Stimulated activated CD8-positive, alpha-beta memory T cell treated with anti-CD3 and anti-CD28 coated beads, Interleukin-2, amount 100 ng/mL, for 1 hour (primary cell): ENCODE measurements at places on chromosomes 4 and X.
A peak's percentile ranks its signal among the peaks of the same experiment; 100 is the strongest.

- no peak for DNase-seq
Observed at GRCh38 chrX:43998374-43998773, 25.2 kb upstream of the NDP start.

DNA sequence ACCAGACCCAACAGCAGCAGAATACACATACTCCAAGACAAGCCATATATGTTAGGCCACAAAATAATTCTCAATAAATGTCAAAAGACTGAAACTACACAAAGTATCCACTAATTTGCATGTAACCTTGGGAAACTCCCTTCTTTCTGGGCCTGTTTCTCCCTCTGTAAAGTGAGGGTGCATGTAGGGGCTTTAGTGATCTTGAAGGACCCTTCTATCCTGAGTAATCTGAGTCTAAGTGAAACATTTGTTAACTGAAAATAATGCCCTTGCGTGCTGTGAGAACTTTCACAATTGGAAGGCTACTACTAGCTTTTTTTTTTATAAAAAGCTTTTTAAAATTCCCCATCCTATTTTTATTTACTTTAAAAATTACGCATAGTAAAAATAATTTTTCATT is 125.2 kb downstream of the NEXMIF start:
- DNase-seq, result no peak

DNA sequence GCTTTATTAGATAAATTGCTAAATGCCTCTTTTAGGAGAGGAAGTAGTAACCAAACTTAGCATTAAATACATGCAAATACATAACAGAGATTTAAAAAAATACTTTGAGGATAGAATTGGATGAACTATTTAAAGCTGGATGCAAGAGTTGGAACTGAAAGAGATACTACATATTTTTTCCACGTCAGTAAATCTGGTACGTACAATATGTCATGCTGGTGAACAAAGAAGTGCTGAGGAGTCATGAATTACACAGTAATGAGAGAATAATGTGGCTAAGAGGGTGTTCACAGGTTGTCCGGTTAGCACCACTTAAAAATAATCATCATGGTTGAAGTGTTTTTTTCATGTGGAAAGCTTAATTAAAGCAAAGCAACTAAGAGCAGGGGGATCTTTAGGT is 184.1 kb upstream of the FRMPD4 start:
- no peak for DNase-seq

- peak; percentile 15 for DNase-seq
Observed at GRCh38 chr4:76067652-76068286, 6.7 kb upstream of the ART3 start.

- DNase-seq, result no peak
Observed at GRCh38 chr4:20281453-20281852, 29.7 kb downstream of the SLIT2 start.

DNA sequence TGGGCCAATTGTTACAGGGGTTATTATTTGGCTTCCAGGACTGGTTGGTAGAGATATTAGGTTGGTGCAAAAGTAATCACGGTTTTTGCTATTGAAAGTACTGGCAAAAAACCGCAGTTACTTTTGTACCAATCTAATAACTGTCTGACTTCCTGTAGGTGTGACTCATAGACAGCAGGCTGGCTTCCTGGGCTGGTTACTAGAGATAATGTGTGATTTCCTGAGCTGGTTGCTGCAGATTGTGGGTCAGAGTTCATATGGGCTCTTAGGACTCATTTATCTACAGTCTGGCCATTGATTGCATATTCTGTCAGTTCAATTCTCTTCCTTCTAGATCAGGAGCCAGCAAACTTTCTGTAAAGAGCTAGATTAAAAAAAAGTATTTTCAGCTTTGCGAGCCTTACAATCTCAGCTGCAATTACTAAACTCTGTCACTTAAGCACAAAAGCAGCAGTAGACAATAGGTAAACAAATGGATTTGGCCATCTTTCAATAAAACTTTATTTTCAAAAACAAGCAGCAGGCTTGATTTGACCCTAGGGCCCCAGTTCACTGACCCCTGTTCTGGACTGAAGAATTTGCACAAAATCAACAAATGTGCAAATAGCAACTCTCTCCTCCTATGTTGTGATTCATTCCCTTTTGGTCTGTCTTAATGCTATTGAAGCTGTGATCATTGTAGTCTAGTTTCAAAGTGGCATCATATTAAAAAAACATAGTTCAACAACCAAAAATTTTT is 50.8 kb upstream of the BOD1L1 start:
- no peak for DNase-seq

DNA sequence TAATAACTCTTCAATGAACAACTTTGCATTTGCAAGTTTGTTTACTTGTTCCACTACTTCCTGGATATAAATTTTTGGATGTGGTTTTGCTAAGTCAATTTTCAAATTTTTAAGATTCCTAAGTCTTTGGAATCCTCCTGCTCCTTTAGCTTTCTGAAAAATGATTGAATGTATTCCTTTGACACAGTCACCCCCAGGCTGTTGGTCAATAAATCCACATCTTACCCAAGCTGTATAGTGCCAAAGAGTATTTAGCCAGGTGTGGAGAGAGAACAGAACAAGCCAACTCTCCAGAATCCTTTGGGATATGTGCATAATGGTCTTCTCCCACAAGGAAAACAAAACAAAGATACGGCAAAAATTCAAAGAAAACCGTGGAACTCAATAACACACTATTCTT is 56.9 kb upstream of the INTU start:
- no peak for DNase-seq

- no peak for DNase-seq
Observed at GRCh38 chr4:100240008-100240407, 49.7 kb upstream of the DDIT4L start.

DNA sequence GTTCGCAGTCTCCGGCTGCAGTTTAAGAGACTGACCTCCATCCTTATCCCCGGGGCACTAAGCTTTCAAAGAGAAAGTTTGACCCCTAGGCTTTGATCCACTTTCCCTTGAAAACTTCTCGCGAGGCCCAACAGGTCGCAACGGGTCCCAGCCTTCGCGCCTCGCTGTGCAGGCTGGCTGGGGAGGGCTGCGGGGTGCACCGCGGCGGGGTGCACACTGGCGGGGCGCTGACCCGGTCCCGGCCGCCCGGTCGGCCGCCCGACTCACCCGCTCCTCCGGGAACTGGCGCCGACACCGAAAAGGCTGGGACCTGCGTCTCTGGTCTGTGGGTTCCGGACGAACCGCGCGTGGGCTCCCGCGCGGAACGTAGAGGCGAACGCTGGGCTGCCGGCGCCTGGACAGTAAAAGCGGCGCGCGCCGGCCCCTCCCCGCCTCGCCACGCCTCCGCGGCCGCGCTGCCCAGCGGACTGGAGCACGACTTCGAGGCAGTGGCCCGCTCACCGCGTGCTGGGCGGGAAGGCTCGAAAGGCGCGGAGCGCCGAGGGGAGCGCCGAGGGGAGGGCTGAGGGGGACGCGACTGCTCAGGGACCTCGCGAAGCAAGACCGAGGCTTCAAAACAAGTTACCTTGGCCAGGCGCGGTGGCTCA is at the start of gene TAF7L:
Gene TAF7L (minus strand): TSS at position 378 of the 647 bp plus-strand sequence. CDS start 3,791 bp downstream, outside the sequence.
- no peak for DNase-seq

DNA sequence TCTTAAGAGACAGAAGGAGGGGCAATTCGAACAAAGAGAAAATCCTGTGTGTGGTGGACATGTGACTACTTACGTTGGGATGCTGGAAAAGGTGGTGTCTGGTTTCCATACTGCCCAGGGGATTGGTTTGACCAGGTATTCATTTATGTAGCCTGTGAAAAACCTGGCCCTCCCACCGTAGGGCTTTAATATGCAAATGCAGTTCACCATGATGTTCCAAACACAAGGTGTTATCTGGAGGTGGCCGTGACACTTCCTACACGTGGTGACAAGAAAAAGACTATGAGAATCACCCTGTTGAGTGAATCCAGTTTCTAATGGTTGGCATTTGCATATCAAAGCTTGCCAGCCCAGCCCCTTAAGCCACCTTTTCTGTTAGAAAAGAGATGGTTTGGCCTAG is 27.9 kb downstream of the UGT2B4 start:
- DNase-seq, result no peak

DNA sequence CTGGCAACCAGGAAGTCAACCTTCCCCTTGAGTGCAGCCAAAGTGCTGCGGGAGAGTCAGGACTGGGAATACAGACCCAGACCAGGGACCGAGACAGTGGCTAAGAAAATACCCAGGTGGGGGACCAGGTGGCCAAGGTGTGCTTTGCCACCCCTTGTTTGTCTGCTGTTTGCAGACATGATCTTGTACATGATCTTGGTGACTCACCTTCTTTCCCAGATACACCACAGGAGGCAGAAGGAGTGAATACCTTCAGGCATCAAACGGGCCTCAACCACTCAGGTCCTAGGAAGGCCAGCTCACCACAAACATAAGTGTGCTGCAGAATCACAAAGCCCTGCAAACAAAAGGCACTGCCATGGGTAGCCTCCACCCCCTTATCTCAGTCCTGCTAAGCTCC is 62.0 kb downstream of the CNGA2 start:
- DNase-seq, result no peak

GRCh38 chr4:106809076-106809475 is 227.0 kb downstream of the DKK2 start:
- DNase-seq, result no peak

GRCh38 chrX:111876646-111877045 is 665 bp downstream of the TRPC5OS start:
- no peak for DNase-seq

GRCh38 chrX:55523356-55523755 is 33.7 kb upstream of the USP51 start:
- no peak for DNase-seq

DNA sequence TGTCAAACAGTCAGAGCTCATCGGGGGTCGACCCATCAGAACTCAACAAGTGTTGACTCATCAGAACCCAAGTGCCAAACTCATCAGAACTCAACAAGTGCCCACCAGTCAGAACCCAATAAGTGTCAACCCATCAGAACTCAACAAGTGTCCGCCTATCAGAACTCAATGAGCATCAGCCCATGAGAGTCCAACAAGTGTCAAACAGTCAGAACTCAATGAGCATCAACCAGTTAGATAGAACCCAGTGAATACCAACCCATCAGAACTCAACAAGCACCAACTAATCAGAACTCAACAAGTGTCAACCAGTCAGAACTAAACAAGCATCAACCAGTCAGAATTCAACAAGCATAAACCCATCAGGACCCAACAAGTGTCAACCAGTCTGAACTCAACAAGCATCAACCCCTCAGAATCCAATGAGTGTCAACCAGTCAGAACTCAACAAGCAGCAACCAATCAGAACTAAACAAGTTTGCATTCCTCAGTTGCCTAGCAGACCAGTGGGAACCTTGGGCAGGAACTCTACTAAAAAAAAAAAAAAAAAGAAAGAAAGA is 115.3 kb downstream of the PRKX start:
- no peak for DNase-seq

DNA sequence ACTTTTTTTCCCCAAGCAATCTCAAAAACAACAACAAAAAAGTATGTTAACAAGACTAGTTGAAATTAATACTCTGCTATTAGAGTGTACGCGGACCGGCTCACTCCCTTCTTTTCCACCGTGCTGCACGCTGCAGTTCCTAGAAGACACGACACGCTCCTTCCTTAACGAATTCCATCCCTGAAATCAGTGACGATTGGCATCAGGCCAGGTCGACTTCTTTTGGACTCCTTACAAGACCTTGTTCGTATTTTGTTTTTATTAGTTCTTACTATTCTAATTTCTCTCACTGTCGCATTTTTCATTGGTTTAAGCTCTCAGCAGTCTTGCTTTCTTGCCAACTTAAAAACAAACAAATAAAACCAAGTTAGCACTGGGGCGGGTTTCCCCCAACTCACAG is 175.8 kb upstream of the PITX2 start:
- DNase-seq, result no peak

DNA sequence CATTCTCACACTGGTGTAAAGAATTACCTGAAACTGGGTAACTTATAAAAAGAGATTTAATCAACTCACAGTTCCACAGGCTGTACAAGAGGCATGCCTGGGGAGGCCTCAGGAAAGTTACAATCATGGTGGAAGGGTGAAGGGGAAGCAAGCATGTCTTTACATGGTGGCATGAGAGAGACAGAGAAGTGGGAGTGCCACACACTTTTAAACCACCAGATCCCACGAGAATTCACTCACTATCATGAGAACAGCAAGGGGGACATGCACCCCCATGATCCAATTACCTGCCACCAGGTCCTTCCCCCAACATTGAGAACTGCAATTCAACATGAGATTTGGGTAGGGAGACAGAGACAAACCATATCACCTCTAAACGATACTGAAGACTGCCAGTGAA is 23.0 kb downstream of the EPGN start:
- DNase-seq, result no peak

DNA sequence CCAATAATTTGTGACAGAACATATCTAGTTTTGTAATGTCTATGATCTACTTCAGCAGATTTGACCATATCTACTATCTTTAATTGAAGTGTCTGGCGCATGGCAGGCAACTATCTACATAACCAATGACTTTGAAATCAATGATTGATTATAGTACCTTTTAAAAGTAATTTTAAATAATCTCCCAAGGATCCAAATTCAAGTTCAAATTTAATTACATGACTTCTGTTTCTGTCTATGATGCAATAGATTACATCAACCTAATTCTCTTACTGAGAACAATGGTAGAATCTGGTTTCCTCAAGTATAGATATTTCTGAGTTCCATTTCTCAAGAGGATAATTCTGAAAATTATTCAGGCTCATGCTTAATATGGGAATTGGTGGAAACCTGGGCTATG is 177.4 kb upstream of the IL15 start:
- no peak for DNase-seq

DNA sequence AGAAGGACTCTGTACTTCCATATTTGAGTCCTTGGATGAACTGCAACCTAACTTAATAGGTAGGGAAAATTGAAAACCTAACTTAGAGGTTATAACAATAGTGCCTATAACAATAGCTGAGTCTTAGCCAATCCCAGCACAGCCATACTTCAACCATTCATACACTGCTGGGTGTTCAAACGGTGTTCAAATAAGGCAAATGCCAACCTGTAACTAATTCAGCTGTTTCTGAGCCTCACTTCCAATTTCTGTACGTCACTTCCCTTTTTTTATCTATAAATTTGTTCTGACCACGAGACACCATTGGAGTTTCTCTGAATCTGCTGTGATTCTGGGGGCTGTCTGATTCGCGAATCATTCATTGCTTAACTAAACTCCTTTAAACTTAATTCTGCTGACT is 9.6 kb upstream of the GRSF1 start:
- no peak for DNase-seq

DNA sequence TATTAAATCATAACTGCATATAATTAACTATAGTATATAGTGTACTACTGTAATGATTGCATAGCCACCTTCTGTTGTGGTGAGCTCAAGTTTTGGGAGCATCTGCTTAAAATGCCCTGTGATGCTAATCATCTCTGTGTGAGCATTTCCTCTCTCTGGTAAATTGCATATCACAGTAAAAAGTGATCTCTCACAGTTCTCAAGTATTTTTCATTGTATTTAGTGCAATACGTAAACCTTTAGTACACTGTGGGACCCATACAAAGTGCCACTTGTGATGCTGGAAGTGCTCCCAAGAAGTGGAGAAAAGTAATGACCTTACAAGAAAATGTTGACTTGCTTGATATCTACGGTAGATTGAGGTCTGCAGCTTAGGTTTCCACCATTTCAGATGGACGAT is 82.0 kb downstream of the WWC2 start:
- no peak for DNase-seq
